ENCODE measurements at places on chromosomes 5 and 9.
A peak's percentile ranks its signal among the peaks of the same experiment; 100 is the strongest.

GRCh38 chr9:134165357-134166315, 1.3 kb upstream of the RNU6ATAC start:
- peaks cover 4% of the 10 kb centered on the region for H3K36me3 ChIP-seq
- DNase-seq, result peak; percentile 57
- no peak overlapping the region for H3K27ac ChIP-seq

GRCh38 chr5:66242050-66242715, 98.1 kb downstream of the SREK1 start:
- no peaks in the 10 kb centered on the region for H3K4me1 ChIP-seq
- H3K36me3 ChIP-seq, result no peaks in the 10 kb centered on the region

- H3K27me3 ChIP-seq, result no peaks in the 10 kb centered on the region
- DNase-seq, result no peak
- H3K27ac ChIP-seq, result peak overlapping the region; percentile 67
- peaks cover 34% of the 10 kb centered on the region for H3K36me3 ChIP-seq
- peaks cover 14% of the 10 kb centered on the region for H3K4me1 ChIP-seq
- H3K4me3 ChIP-seq, result no peak overlapping the region
Measured at GRCh38 chr5:143197260-143197656, 206.2 kb downstream of the NR3C1 start.

DNA sequence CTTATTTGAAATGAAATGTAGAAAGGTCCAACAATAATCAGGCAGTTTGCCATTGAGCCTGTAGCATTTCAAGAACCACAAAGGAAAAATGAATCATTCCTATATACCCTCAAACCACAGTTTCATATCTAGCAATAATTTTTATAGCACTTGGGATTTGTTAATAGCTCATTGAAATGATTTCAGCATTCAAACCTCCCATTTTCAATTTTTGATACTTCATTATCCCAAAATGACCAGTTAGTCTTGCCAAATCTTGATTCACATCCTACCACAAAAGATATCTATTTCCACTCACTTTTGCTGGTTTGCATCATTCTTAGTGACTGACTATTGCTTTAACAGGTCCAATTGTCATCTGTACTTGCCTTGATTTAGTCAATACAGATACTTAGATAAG, 790.1 kb downstream of the TLE1 start:
- H3K4me3 ChIP-seq, result no peak overlapping the region
- no peak overlapping the region for H3K27ac ChIP-seq
- no peaks in the 10 kb centered on the region for H3K27me3 ChIP-seq
- DNase-seq, result no peak
- H3K4me1 ChIP-seq, result no peaks in the 10 kb centered on the region

DNA sequence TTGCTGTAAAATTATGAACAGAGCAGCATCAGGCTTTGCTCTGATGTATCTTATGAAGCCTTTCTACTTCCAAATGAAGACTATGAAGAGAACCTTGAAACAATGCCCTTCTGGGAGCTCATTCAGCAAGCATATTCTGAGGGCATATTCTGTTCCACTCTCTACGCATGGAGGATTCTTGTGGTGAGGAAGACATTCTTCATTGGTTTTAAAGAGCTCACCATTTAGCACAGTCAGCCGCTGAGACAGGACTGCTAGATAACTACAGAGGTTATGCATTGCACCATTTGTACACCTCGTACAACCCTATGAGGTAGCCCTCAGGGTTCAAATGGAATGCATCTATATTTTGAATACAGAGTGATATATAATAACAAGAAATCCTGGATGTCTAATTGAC, 61.0 kb downstream of the INVS start:
- H3K4me3 ChIP-seq, result no peak overlapping the region
- no peak overlapping the region for H3K27ac ChIP-seq
- peaks cover 18% of the 10 kb centered on the region for H3K36me3 ChIP-seq
- H3K27me3 ChIP-seq, result no peaks in the 10 kb centered on the region
- no peak for DNase-seq
- no peaks in the 10 kb centered on the region for H3K4me1 ChIP-seq

DNA sequence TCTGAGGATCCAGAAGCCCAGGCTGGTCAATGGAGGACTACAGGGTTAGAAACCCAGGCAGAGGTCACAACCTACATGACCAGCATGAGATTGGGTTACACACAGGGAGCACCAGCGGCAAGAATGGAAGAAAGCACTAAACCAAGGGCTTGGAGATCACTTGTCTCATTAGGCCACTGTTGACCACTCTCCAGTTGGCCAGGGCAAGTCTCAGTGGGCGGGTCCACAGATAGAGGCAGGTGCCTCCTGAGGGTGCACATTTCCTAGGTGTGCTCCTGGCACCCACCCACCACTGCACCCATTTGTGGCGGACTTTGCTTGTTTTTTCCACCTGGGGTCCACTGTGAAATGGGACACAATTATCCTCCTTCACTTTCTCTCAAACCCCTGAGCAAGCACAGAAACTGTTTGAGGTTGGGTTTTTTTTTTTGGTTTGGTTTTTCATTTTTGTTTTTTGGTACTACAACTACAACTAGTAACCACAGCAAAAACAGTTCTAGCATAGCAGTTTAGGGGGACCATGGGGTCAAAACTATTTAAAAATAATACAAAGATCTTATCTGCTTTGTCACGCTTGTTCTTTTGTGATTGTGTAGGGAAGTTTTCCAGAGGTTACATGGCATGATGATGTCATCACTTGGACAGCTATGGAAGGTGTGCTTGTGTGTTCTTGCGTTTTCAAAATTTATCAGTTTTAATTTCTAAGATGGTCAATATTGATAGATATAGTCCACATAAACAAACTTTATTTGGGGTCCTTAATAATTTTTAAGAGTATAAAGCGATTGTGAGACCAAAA, 6.1 kb downstream of the NPR2 start:
- H3K27me3 ChIP-seq, result no peaks in the 10 kb centered on the region
- peaks cover 11% of the 10 kb centered on the region for H3K36me3 ChIP-seq
- peaks cover 11% of the 10 kb centered on the region for H3K4me1 ChIP-seq
- H3K4me3 ChIP-seq, result no peak overlapping the region
- no peak for DNase-seq

DNA sequence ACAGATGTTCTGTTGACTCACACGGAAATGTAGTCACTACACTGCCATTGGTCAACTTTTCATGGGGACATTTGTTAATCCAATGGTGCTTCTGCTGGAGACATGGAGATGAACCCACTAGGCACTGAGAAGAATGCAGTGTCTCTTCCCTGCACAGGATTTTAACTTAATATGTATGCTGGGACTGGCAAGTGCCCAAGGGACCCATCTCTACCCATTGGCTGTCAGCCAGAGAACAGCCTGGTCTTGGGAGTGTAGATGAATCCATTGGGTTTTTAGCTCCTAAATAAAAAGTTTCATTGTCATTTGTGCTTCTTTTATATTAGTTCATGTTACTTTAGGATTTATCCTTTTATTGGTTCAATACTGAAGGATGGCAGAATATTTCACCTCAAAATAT, 195.8 kb upstream of the CDH6 start:
- H3K36me3 ChIP-seq, result no peaks in the 10 kb centered on the region
- no peaks in the 10 kb centered on the region for H3K4me1 ChIP-seq
- H3K27ac ChIP-seq, result no peak overlapping the region

DNA sequence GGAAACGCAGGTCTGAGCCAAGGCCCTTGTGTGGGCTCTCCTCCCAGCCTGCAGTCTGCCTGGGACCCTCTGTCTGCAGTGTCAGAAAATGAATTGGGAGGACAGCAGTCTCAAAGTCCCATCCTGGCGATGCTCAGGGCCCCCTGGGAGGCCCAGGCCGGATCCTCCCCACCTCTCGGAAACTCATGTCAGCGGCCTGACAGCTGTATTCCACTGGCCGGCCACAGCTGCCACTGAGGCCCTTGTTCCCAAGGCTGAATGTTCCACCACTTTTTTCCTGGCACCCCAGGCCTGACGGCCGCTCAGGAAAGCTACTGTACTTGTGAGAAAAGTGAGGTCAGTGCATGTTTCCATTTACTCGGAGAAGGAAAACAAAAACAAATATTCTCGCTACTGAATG, 180.0 kb downstream of the FGF18 start:
- peaks cover 7% of the 10 kb centered on the region for H3K27me3 ChIP-seq
- no peak for DNase-seq

DNA sequence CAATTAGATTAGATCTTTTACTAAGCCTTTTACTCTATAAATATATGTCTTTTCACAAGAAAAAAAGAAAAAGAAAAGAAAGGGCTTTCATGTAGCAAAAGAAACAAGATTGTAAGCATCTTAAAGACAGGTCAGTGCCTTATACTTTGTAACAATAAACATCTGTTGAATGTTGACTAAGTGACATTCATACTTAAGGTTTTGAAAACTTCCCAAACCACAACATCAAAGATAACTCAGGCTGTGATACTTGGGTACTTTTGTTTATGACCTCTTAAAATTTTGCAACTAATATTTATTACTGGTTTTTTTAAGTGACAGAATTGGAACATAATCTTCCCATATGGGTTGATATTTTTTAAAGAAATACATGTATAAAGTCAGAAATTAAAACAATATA, 7.4 kb downstream of the GRAMD2B start:
- H3K36me3 ChIP-seq, result peaks cover 20% of the 10 kb centered on the region
- DNase-seq, result no peak
- no peak overlapping the region for H3K4me3 ChIP-seq
- no peak overlapping the region for H3K27ac ChIP-seq

GRCh38 chr5:168608821-168609220, 29.7 kb upstream of the PANK3 start:
- no peak overlapping the region for H3K27ac ChIP-seq
- H3K27me3 ChIP-seq, result no peaks in the 10 kb centered on the region
- no peak for DNase-seq
- H3K4me3 ChIP-seq, result no peak overlapping the region
- peaks cover 8% of the 10 kb centered on the region for H3K4me1 ChIP-seq

GRCh38 chr5:25963251-25964008, 1075.0 kb downstream of the CDH9 start:
- no peak for DNase-seq
- no peak overlapping the region for H3K4me3 ChIP-seq
- H3K4me1 ChIP-seq, result no peaks in the 10 kb centered on the region
- H3K27ac ChIP-seq, result no peak overlapping the region
- no peaks in the 10 kb centered on the region for H3K36me3 ChIP-seq
- H3K27me3 ChIP-seq, result no peaks in the 10 kb centered on the region

- H3K36me3 ChIP-seq, result peaks cover 23% of the 10 kb centered on the region
- H3K4me1 ChIP-seq, result no peaks in the 10 kb centered on the region
- no peak for DNase-seq
- no peaks in the 10 kb centered on the region for H3K27me3 ChIP-seq
- H3K27ac ChIP-seq, result no peak overlapping the region
Measured at GRCh38 chr5:150052956-150053712, 33.2 kb downstream of the CSF1R start.

DNA sequence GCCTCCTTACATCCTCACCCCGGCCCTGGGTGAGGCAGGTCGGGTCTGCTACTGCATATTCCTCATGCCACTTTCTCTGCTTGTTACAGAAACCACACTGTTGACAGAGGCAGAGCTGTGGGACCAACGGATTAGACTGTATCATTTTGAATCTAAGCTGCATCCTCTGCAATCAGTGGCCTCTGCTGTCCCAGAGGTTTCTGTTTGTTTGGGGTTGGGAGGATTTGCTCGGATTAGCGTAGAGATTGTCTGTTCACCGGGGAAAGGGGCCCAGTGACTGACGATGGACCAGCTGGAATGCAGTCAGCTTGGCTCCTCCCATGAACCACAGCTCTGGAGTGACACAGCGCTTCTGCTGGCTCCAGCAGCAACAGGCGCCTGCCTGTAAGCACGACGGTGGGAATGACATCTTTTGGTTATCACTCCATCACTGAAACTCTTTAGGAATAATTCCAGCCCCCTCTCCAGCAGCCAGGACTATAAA, 37.3 kb upstream of the ADRA1B start:
- DNase-seq, result no peak
- H3K27me3 ChIP-seq, result peaks cover 17% of the 10 kb centered on the region
- no peaks in the 10 kb centered on the region for H3K36me3 ChIP-seq

DNA sequence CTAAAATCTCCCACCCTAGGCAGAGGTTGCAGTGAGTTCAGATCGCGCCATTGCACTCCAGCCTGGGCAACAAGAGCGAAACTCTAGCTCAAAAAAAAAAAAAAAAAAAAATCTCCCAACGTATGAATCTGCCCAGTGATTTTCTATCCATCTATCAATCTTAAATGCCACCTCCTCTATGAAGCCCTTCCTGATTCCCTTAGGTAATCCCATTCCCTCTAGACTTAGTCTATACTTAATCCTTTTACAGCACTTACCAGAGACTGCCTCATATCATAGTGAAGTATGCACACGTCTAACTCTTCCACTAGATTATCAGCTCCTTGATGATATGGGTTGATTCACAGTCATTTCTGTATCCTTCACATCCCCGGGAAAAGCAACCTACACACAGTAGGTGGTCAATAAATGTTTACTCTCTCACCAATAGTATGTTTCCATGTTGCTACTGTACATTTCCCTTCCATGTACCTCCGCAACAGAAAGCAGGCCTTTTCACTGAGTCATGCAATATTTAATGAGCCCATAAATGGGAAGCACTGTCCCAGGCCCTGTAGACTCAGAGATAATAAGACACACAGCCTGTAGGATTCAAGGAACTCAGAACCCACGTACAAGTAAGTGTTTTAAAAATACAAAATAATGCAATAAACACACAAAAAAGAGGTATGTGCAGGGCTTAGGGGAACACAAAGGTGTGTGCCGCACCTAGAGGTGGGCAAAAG, 1.2 kb downstream of the DROSHA start:
- H3K27ac ChIP-seq, result peak overlapping the region; percentile 82
- peaks cover 29% of the 10 kb centered on the region for H3K4me1 ChIP-seq
- H3K27me3 ChIP-seq, result no peaks in the 10 kb centered on the region
- peak overlapping the region; percentile 85 for H3K4me3 ChIP-seq
- no peak for DNase-seq
- peaks cover 42% of the 10 kb centered on the region for H3K36me3 ChIP-seq

GRCh38 chr9:715743-716400, 125.6 kb upstream of the DMRT1 start:
- H3K36me3 ChIP-seq, result peaks cover under 1% of the 10 kb centered on the region
- no peak overlapping the region for H3K27ac ChIP-seq
- H3K27me3 ChIP-seq, result no peaks in the 10 kb centered on the region
- DNase-seq, result no peak
- no peaks in the 10 kb centered on the region for H3K4me1 ChIP-seq

DNA sequence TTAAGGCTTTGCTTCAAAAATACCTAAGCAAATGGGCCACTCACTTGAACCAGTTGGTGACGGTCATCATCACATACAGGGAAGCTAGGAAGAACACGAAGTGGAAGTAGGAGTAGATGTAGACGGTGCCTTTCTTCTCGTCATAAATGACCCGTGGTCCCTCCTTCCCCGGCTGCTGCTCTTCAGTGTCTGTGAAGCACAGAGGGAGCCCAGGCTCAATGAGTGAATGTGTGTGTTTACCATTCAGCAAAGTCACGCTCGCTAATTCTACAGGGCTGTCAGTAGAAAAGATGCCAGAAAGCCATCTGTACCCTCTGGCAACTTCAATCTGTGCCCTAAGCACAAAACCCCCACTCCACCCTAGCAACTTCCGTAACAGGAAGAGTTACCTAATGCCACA, 109.8 kb downstream of the SERINC5 start:
- H3K27me3 ChIP-seq, result no peaks in the 10 kb centered on the region
- H3K4me1 ChIP-seq, result peaks cover 52% of the 10 kb centered on the region
- H3K36me3 ChIP-seq, result peaks cover 41% of the 10 kb centered on the region
- no peak overlapping the region for H3K4me3 ChIP-seq
- peak overlapping the region; percentile 40 for H3K27ac ChIP-seq

DNA sequence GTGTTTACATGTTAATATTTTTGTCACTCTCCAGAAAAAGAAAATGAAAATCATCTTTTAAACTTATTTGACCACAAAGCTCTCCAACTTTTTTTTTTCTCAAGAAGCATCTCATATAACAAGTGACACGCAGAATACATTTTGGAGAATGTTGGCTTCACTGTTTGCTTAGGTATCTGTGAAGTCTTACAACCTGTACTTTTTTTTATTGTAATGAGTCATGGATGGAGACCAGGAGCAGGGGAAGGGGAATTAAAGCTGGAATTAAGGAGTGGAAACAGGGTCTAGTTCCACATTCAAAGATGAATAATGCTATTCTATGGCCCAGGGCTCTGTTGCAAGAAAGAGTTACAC, 211.9 kb downstream of the MAN2A1 start:
- no peak overlapping the region for H3K27ac ChIP-seq
- DNase-seq, result no peak
- no peaks in the 10 kb centered on the region for H3K27me3 ChIP-seq

All from activated naive CD8-positive, alpha-beta T cell treated with anti-CD3 and anti-CD28 coated beads for 36 hours (primary cell).